ENCODE measurements at places on chromosomes 12 and 14. TPM values are rescaled to one million over a fixed set of nuclear protein-coding genes. Genes with fewer than 3 reads are reported as not detected.

GRCh38 chr14:103816991-103817390 is 30.4 kb downstream of the PPP1R13B start:
- H3K27me3 ChIP-seq: peaks cover 2% of the 10 kb centered on the region
- peaks cover 18% of the 10 kb centered on the region for H3K4me1 ChIP-seq
- no peak overlapping the region for H3K27ac ChIP-seq
- H3K36me3 ChIP-seq: no peaks in the 10 kb centered on the region
- no peak for DNase-seq

DNA sequence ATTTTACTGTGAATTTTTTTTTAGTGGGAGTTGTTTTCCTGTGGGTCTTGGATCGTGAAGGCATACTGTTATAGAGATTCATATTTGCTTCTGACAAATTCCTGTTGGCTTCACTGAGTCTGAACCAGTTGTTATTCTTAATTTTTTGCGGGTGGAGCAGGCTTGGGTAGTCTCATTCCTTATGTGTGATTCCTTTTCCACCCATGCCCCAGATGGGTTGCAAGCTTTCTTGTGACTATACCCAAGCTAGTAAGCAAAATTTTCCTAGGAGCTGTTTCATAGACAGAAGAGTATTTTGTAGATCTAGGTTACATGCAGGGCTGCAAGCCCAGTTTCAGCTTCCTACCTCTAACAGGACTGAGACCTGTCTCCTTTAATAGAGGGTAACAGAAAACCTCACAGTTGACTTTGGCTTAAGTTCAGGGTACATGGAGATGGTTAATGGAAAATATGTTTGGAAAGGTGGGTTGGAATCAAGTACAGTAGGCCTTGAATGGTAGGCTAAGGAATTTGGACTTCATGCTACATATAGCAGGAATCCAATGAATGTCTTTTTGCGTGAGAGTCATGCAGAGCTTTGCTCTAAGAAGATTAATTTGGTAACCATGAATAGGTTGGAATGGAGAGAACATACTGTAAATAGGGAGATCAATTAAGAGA is 29.0 kb downstream of the TRMT5 start:
- H3K4me1 ChIP-seq: no peaks in the 10 kb centered on the region
- no peak overlapping the region for H3K27ac ChIP-seq
- no peaks in the 10 kb centered on the region for H3K27me3 ChIP-seq

- no peaks in the 10 kb centered on the region for H3K4me1 ChIP-seq
- no peak for DNase-seq
- H3K36me3 ChIP-seq: no peaks in the 10 kb centered on the region
These were observed 430.9 kb downstream of the ATP23 start for GRCh38 chr12:58372298-58372697.

Gene DHRS4L2
- total RNA-seq: 20.9 TPM

Gene SDR9C7
- not detected for total RNA-seq

Gene SLC7A8
- 1.8 TPM for total RNA-seq
